ENCODE measurements at places on chromosomes 12 and 14.

GRCh38 chr12:92030618-92031017 lies 115.0 kb downstream of the BTG1 start:
- peak; percentile 21 for DNase-seq

DNA sequence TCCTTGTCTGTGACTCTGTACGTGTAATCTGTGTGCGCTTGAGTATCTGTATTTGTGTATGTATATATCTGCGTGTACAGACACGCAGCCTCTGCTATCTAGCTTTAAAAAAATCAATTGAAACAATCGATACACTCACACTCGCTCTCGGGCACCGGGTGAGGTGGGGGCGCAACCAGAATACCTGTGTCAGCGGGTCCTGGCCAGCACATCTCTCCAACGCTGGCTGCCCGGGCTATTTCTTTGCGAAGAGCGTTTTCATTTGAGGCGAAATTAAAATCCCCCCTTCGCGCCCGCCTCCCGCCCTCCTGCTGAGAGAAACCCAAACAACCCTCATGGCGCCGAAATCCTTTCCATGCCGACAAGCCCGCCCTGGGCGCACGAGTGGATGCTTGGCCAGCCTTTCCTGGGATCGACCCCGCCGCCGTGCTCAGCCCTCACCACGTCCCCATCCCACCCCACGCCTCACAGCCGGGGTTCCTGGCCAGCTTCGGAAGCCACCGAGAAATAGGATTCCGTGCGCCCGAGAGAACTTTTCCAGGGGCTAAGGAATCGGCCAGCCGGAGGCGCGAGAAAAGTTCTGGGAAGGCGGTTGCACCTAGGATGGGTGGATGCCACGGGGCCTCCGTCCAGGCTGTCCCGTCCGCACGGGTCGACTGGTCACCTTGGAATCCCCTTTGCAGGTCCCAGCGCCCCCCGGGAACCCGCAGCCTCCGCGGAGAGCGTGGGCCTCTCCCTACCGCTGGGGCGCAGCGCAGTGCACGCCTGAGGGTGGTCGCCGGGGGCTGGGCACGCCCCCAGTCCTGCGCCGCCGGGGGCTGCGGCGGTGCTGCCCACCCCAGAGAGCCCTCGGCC lies 1.0 kb downstream of the ZDHHC22 start:
- no peak for DNase-seq

GRCh38 chr14:68113343-68113930 lies 293.9 kb downstream of the RAD51B start:
- DNase-seq = peak; percentile 43

DNA sequence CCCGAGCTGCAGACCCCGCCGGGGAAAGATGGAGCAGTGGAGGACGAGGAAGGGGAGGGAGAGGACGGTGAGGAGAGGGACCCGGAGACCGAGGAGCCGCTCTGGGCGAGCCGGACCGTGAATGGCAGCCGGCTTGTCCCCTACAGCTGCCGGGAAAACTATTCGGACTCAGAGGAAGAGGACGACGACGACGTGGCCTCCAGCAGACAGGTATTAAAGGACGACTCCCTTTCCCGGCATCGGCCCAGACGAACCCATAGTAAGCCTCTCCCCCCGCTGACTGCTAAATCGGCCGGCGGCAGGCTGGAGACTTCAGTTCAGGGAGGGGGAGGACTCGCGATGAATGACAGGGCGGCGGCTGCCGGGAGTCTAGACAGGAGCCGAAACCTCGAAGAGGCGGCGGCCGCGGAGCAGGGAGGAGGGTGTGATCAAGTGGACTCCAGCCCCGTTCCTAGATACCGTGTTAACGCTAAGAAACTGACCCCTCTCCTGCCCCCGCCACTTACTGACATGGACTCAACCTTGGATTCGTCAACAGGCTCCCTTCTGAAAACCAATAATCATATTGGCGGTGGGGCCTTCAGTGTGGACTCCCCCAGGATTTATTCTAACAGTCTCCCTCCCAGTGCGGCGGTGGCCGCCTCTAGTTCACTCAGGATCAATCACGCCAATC lies 962 bp downstream of the LEMD3 start:
- DNase-seq = peak; percentile 43

GRCh38 chr12:20028033-20028432 lies 340.3 kb upstream of the PDE3A start:
- DNase-seq = no peak

GRCh38 chr14:57981817-57982560 lies 116.1 kb upstream of the SLC35F4 start:
- no peak for DNase-seq

DNA sequence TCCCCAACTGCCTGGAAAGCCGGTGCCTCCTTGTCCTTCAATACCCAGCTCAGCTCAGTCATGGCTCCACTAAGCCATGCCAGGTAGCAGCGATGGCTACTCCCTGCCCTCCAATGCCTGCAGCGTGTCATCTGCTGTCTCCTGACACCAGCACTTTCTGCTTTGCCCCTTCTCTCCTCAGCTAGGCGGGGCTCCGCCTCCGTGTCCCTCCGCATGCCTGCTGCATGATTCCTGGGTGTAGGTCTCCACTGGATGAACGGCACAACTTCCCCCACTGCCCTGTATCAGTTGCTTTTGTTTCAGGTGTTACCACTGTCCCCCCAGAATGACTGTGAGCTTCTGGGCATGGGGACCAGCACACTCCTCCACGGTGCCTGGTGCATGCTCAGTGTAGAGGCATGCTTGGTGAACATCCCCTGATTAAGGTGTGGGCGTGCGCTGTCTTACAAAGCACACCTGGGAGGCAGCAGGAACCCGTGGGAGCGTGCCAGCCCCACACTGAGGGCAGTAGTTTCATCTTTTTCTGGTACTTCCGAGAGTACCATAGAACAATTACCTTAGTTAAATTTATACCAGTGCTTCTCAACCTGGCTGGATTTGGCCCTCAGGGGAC lies 179.4 kb upstream of the PRMT8 start:
- DNase-seq = no peak

DNA sequence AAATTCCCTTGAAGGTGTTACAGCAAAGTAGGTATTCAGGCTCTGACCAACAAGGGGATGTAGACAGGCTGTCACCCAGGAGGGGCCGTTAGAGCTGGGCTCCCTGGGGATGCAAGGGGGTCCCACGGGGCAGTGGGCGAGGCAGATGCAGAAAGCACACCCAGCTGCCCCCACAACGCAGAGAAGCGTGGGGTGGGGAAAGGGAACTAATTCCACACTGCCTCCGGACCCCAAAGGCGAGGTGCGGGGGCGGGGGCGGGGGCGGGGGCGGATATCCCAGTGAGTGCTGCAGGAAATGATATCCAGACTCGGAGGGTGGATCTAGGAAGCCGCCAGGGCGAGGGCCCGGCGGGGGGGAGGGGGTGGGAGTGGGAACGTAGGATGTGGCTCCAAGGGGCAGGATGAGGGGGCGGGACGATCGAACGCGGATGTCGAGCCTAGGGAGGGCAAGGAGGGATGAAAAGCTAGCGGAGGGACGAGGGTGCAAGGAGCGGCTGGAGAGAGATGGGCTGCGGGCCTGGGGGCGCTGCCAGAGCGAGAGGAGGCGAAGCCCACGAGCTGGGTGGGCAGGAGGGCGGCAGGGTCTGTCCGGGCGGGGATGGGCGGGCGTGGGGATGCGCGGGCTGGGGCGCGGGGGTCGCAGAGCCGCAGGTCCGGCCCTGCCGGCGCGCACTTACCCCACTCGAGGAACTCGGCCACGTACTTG lies 874 bp downstream of the CDC42BPB start:
- DNase-seq = peak; percentile 54

GRCh38 chr14:54727929-54728328 lies 161.0 kb downstream of the SAMD4A start:
- DNase-seq = no peak

DNA sequence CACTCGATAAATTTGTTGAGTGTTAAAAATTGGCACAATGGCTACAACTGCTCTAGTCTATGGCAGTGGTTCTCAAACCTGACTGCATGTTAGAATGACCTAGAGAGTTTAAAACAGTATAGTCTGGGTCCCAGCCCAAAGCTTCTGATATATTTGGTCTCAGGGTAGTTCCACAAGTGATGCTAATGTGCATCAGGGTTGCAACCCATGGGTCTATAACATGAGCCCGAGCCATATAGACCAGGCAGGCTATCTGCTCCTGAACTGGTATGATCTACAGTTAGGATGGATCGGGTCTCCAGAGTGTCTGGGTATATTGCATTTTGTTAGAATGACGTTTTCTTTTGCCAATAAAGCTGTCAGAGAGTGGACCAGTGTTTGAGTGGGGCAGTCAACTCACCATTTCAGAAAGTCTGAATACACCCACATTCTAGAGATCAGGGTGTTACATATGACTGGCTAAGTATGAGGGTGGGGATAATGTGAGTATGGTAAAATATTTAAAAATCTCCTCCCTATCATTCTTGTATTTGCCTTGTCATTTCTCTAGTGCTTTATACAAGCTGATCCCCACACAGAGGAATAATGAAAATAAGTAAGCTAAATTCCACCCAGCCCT lies 80.9 kb downstream of the FRMD6 start:
- peak; percentile 16 for DNase-seq

GRCh38 chr12:9065607-9065856 lies 50.2 kb downstream of the A2M start:
- no peak for DNase-seq

DNA sequence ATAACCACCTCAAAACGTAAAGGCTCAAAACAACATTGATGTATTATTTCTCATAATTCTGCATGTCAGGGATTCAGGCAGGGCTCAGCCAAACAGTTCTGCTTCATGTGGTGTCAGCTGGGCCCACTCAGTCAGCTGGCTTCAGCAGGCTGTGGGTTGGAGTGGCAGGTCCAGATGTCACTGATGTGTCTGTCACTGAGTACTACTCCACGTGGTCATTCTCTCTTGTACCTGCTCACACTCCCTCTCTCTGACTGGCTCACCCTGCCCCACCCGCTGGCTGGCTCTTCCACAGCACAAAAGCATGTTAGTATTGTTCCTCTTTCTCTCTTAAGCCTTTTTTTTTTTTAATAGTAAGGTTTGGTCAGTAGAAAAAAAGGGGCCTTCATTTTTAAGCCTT lies 182.4 kb downstream of the DICER1 start:
- no peak for DNase-seq

- DNase-seq = no peak
These were observed 142.5 kb upstream of the SSTR1 start for GRCh38 chr14:38065106-38065762.

DNA sequence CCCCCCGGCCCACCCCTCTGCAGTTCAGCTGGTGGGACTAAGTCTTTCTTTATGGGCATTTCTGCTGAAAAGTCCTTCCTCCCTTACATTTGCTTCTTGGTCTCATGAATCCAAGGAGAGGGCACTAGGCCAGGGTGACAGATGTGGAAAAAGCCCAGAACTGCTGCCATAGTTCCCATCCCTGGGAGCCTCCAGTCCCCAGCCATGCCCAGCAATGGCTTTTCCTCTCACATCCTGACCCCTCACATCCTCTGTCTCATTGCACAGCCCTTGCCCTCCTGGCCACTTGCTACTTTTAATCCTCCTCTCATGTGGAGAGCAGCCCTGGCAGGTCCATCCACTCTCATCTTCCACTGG lies 122.5 kb downstream of the ZFP36L1 start:
- DNase-seq = no peak

DNA sequence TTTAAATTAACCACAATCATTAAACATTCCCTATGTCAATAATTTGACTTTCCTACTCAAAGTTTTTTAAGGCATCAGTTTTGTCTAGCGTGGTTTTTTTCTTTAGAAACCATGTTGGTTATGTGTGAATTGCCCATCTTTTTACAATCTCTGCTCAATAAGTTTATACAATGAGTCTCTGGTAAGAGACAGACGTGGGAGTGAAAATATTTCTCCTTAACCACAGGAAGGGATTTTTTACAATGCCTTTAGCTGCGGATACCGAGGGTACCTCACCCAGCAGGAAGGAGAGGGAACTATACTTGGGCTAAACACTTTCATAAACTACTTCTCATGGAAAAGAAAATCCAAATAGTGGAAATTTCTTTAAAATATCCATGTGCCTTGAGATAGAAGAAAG lies 191.4 kb upstream of the BCL2L14 start:
- DNase-seq = no peak

GRCh38 chr12:9870286-9870866 lies 1.2 kb upstream of the CLEC2B start:
- peak; percentile 8 for DNase-seq

DNA sequence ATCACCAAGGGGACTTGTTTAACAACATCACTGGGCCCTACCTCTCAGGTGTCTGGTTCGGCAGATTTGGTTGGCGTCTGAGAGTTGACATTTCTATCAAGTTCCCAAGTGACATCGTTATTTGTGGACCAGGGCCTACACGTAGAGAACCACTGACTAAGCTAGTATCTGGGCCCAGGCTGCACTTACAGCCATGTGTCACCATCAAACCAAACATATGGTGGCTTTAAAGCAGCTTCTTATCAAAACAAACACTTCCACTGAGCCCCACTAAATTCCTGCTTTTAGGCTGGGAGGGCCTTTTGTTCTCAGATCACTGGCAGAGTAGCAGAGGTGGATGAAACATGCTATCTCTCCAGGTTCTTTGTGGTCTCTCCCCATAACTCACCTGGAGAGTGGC lies 220.5 kb downstream of the PELI2 start:
- no peak for DNase-seq

DNA sequence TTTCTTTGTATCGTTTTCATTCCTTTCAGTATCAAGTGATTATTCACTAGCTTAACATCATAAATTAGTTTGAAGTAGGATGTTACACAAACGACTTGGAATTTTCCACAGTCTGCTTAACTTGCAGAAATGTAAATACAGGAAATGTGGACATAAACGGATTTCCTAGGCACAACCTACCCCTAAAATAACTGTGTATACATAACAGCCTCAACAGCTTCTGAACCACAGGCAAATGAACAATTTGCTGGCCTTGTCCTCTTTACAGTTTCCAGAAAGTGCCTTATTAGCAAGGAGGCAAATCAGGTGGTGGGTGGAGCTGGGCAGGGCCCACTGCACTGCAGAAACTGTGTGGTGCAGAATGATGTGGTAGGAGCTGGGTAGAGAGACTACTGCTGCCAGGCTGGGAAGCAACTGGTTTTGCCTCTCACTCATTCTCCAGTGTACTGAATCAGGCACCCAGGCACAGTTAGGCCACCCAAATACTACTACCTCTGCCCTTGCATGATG lies 14.1 kb downstream of the DRAM1 start:
- peak; percentile 65 for DNase-seq

- DNase-seq = no peak
These were observed 8.7 kb upstream of the NIN start for GRCh38 chr14:50839691-50840090.

DNA sequence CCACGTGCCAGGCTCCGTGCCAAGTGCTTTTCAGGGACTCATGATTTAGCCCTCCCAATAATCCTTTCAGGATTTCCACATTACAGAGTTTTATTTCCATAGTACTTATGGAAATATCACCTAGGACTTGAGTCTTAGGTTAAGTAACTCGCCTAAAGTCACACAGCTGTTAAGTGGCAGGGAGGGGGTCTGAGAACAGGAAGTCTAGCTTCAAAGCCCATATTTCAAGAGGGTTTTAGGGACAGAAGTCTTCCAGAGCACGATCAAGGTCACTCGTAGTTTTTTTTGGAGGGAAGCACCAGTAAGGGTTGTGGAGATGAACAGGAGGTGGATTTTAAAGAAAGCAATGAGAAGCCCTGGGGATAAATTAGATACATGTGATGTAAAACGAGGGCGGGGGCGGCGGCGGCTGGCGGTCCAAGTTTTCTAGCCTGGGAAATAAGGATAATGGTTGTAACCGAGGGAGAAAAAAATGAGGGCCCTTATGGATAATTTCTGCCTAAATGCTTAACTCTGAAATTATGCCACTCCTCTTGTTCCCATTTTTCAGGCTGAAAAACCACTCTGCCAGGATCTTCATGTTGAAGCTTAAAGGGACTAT lies 192.6 kb upstream of the FOXN3 start:
- no peak for DNase-seq
